Progenitor cell of endocrine pancreas (in vitro differentiated cells): ENCODE measurements at places on chromosomes 16 and 17.

DNA sequence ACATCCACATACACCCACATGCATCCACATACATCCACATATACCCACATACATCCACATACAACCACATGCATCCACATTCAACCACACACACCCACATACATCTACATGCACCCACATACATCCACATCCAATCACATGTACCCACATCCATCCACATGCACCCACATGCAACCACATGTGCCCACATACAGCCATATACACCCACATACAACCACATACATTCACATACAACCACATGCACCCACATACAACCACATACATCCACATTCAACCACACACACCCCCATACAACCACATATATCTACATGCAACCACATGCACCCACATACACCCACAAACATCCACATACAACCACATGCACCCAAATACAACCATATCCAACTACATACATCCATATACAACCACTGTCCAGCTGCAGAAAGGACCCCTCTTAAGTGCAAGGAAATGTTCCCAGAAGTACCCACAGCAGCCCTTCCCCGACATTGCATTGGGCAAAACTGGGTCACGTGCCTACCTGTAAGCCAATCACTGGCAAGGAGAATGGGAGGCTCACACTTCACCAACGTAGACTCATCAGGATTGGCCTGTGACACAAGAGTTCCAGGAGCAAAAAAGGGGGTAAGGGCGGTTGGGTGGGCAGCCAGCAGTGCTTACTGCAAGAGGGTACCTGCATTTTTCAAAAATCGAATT, 18.1 kb downstream of the CALB2 start:
- no peak for DNase-seq

GRCh38 chr17:39612291-39612894, 4.7 kb upstream of the NEUROD2 start:
- no peak for DNase-seq

DNA sequence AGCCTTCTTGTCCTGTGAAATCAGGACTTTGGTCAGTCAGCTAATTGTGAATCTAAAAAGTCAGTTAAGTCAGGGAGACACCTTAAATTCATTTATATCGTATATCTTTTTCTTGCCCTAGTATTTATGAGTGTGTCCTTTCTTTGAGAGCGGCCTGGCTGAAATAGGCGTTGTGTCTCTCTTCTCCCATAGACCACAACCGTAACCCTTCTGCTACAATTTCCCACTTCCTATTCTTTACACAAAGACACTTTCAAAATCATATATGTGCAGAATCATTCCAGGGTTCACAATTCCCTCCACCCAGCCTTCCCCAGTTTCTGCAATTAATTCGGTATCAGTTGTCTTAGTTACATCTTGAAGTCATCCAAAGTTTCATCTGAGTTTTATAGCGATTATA, 14.0 kb upstream of the COTL1 start:
- no peak for DNase-seq

GRCh38 chr16:76201385-76201784, 75.8 kb upstream of the CNTNAP4 start:
- DNase-seq: no peak

- DNase-seq: no peak
These were observed 26.3 kb downstream of the CEP112 start for GRCh38 chr17:66165537-66166123.

DNA sequence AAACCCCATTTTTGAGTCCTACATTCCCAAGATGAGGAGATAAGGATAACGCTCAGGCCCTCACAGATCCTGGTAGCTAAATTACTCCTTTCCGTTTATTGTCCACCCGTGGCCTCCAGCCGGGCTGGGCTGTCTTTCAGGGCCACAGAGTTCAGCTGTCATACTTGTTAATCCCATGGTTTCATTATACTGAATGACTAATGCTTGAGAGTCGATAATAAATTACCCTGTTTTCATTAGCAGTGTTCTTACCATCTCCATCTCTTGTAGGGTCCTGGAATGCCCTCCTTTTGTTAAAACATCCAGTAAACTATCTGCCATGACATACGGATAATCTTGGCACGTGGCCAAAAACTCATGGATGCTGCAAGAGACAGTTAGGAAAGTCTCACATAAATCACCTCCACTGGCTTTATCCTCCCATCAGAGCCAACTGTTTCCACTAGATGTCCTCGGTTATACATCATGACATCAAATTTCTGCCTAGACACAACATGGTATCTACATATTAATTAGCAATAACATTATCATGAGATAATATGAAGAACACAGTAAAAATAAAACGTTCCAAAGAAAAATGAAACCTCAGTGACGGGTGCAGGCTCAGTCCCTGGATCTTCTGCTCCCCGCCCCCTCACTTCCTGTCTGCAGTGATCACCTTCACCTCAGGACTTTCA, 45.3 kb downstream of the BRD7 start:
- DNase-seq: no peak

DNA sequence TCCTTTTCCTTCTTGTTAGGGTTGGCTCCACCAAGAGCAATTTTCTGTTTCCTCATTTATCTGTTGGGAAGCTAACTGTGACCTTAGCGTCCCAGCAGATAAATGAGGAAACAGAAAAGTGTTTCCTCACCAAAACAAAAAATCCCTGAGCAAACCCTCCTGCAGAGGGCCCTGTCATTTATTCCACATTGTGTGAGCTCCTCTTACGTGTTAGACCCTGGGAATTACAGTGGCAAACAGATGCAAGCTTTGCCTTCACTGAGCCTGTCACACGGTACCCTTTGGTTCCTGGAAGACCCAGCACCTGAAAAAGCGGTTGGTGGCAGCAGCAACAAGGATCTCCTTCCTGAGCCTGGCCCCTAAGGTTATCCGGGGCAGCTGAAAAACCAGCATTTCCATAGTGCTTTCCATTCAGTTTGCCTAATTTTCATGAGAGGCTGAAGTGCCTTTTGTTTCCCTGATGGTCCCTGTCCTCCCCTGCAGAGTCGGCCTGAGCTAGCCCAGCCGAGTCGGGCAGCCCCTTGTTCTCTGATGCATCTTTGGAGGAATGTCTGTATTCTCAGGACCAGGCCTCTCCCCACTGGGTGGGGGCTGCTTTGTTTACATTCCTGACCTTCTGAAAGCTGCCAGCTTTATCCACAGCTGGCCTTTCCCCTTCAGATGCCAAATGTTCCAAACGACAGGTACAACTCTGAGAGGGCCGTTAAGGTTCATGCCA, 34.7 kb downstream of the YPEL2 start:
- no peak for DNase-seq

- DNase-seq: no peak
These were observed 126.2 kb downstream of the MRM1 start for GRCh38 chr17:36727577-36727976.

DNA sequence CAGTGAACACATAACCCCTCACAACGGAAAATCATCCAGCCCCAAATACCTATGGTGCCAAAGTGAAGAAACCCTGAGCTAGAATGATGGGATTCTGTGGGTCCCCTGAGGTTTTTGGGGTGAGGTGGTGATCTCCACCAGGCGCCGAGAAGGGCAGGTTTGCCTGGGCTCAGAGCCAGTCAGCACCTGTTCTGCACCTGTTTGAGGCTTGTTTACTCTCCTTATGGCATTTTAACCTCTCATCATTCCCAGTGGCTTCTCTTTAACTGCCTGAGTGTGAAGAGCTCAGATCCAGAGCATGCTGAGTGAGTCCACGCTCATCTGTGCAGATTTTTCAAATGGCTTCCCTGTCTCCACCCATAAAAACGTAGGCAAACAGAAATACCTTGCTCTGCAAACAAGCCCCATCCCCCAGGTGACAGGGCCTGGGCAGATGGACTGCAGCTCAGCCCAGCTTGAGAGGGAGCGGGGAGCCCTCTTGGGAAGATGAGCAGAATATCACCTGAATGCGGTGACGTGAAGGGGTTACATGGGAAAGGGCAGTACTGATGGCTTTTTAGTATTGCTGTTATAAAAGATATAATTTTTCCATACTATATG, 40.1 kb upstream of the CLEC19A start:
- no peak for DNase-seq

- DNase-seq: no peak
These were observed 5.4 kb upstream of the RNF222 start for GRCh38 chr17:8402921-8403536.

- DNase-seq: peak; percentile 21
These were observed at the start of gene PTGES3L for GRCh38 chr17:42979511-42980273. TSS of gene PTGES3L (minus strand) at chr17:42980080. CDS start at chr17:42980053, 27 bp downstream.
